ENCODE measurements at places on chromosomes 16 and 17.
A peak's percentile ranks its signal among the peaks of the same experiment; 100 is the strongest.

DNA sequence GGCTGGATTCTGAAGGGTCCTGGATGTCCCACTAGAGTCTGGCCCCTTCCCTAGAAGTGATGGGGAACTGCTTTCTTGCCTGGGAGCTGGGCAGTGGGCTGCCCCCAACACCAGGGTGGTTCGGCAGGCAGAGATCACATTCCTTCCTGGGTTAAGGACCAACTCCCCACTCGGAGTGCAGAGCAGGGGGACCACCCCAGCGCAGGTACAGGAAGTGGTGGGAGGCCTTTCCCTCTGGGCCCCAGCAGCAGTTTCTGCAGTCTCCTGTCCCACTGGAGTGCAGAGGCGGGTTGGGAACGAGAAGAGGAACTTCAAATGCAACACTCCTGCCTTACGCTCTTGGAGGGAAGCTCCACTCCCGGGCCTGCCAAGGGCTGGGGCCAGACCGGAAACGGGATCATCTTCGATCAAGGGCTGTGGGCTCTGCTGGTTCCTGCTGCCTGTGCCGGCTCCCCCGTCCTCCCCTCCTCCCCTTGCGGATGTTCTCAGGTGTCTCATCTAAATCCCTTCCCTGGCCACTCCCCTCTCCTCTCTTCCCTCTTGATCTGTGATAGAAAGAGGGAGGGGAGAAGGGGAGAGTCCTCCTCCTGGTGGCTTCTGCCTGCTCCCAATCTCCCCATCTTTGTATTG, 9.0 kb upstream of the NGFR start:
- no peak for DNase-seq

DNA sequence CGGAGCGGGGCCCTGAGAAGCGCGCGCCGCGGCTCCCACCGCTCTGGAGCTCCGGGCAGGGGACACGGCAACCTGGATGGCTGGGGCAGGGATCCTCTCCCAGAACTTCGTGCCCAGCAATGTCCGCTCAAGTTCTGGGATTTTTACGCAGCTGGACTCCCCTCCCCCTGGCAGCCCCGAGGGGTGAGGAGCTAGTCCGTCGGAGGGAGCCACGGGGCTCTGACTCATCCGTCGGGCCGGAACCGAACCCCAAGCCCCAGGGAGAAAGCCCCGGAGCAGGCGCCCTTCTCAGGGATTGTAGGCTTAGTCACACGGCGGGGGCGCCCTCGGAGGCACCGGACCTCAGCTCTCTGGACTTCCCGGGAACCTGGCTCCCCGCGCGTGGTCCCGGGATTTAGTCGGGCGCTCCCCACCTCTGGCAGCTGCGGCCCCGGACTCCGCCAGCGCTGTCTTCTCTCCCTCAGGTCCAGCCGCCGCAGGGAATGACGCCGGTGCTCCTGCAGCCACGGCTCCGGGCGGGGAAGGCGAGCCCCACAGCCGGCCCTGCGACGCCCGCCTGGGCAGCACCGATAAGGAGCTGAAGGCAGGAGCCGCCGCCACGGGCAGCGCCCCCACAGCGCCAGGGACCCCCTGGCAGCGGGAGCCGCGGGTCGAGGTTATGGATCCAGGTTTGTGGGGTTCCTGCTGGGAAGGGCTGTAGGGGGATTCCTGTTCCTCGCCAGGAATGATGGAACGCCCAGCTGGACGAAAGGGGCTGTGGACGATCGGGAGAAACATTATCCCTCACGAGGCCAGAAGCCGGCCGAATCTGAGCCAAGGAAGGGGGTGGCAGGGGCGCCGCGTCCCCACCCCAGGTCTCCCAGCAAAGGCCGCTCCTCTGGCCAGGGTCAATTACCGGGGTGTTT, 830 bp downstream of the SPHK1 start:
- DNase-seq: no peak

DNA sequence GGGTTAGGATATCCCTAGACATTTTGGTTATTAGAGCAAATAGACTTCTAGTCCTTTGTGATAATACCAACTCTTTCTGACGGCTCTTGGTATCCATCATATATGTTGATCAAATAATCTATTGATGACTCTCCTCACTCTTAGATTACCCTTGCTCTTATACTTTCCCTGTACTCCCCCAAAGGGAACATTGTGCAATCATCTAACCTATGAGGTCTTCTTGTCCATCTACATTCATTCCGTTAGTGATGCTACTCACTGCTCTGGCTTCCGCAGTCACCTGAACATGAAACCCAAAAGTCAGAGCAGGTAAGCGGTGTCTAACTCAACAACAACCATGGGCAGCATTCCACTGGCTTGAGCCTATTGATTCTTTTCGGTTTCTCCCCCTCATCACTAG, 223.7 kb upstream of the SALL1 start:
- no peak for DNase-seq

DNA sequence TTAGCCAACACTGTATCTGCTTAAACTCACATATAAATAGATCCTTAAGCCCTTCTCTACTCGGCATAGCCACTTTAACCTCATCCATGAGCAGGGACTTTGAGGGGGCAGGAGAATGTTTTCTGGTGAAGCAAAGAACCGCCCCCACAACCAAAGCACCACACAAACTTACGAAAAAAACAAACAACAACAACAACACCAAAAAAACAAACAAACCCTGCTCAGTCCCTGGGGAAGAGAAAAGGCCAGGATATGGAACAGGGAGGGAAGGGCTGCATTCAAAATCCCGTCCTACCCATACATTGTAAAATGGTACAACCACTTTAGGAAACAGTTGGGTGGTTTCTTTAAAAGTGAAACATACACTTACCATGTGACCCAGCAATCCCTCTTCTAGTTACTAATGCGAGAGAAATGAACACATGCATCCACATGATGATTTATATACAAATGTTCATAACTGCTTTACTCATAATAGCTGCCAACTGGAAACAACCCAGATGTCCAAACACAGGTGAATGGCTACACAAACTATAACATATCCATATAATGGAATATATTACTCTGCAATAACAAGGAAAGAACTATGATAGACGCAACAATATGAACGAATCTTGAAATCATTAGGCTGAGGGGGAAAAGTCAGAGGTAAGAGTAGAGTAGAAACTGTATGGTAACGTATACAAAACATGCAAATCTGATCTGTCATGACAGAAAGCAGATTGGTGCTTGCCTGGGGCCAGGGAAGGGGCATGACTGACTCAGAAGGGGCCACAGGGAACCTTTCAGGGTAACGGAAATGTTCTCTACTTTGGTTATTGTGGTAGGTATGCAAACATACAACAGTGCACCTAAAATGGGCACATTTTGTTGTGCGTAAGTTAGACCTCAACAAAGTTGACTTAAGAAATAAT, 37.7 kb upstream of the TOB1 start:
- DNase-seq: peak; percentile 56

DNA sequence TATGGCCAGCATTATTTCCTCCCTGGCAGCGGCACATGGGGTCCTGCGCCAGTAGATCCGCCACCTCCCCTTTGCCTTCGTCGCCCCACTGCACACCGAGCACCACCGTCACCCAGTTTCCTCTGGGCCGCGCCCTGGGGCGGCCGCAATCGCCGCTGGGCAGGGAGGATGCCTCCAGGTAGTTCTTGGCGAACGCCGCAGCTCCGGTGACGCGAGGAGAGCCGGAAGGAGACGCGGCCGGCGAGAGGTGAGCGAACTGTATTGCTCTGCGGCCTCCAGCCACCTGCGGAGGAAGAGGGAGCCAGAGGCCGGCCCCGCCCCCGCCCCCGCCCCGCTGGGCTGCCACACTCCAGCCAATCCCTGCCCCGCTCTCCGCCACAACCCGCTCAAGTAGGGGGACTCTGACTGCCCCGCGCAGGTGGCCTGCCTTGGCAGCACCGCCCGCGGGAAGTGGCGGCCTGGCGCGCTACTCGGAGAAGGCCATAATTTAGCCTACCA, 11.8 kb upstream of the SLFN13 start:
- peak; percentile 44 for DNase-seq

DNA sequence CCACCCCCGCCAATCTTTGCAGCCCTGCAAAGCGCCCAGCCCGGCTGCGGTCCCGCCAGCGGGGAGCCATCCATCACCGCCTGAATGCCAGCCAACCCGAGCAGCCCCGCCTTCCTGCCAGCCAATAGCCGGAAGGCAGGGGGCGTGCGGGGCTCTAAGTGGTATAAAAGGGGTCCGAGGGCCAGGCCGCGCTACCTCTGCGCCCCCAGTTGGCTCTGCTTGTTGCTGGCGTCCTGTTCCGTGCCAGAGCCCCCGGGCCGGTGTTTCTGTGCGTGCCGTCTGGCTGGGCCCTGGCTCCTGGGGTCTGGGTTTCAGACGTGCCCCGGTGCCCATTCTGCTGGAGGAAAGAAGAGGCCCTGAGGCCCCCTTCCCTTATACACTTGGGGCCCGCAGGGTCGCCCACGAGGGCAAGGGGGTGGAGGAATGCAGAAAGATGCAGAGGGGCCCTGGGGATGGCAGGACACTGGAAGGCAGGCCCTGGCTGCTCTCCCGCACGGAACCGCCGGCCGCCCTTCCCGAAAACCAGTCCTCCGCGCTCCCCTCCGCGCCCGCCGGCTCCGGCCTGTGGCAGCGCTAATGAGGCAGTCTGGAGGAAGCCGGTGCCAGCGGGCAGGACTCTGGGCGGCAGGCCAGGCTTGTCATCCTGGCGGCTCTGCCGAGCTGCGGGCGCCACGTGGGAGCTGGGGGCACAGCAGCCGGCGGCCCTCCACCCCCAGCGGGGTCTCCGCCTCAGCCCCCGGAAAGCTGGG, 14.0 kb downstream of the COPZ2 start:
- DNase-seq: no peak

GRCh38 chr17:74699236-74699635, 13.5 kb downstream of the CD300LF start:
- DNase-seq: no peak

- DNase-seq: no peak
Observed at GRCh38 chr17:40518401-40519088, 17.1 kb upstream of the TNS4 start.

DNA sequence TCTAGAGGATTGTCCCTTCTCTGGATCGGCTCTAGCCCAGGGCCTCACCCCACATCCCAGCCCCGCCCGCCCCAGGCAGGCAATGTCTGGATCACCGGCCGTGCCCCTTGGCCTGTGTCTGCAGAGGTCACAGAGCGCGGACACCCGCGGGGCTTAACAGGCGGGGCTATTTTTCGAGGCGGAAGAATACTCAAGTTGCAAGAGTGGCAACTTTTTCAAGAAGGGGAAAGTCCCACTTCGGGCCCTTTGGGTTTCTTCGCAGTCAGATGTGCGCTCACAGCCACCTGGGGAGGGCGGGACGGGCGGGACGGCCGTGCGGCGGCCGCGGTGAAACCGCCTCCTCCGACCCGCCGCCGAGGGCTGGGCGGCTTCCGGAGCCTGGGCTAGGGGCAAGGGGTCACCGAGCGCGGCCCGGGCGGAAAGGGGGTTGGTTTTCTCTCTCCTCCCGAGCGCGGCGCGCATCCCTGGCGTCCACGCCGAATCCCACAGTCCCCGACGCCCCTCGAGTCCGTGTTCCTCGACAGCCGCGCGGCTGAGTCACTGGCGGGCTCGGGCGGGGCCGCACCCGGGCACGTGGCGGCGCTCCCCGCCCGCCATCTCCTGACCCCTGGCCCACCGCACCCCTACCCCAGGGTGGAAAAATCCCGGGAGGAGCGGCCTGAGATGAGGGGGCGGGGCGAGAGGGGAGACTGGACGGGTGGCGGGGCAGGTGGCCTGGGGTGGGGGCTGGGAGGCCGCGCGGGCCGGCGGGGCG, 1.2 kb upstream of the PFN1 start:
- peak; percentile 64 for DNase-seq

DNA sequence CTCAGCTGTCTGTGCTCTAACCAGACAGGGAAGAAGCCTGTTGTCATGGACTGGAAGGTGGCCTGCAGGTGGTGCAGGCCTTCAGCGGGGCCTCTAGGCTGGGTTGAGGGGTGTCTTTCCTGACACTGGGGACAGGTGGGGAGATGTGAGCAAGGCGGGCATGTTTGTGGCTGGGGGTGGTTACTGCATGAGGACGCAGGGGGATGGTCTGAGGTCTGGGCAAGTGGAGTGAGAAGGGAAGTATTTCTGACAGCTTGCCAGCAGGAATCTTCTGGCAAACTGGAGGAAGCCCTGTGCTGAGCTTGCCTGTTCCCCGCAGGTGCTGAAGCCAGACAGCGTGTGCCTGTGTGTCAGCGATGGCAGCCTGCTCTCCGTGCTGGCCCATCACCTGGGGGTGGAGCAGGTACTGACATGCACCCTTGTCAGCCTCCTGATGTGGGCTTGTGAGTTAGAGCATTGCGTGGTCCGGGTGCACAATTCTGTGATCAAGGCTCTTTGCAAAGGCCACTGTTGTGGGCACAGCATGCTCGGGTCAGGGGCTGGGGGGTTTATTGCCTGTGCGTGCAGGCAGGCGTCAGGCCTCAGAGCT, 36.2 kb downstream of the PRMT7 start:
- DNase-seq: no peak

- DNase-seq: no peak
Observed at GRCh38 chr17:32335046-32335445, 6.9 kb downstream of the C17orf75 start.

GRCh38 chr16:10966129-10966528, 21.8 kb downstream of the CLEC16A start:
- no peak for DNase-seq

DNA sequence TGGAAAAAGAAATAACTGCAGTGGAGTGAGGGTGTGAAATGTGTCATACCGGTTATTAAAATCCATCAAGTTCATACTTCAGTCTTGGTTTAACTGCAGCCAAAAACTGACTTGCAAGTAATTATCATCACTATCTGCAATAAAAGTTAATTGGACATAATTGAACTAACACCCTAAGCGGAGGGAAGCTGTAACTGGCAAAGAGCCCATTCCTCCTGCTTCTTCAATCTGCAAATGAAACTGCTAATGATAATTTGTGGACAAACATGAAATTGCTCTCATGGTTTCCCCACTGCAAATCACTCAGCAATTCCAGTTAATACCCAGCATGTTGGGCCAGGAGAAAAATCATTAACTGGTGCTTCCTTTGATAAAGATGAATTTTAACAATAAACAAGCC, 46.5 kb downstream of the FAM222B start:
- DNase-seq: no peak

DNA sequence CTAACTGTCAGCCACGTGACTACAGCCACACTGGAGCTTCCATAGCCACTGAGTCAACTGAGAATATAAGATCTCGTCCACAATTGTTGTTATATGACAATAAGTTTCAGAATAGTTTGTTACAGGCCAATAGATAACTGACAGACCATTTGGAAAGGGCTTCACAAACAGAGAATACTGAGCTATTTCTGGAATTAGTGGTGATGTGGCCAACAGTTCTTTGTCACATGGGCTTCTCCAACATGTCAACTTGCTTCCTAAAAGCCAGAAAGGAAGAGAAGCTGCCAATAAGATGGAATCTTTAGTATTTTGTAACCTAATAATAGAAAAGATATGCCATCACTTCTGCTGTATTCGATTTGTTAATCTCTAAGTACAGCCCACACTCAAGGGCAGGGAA, 1220.4 kb downstream of the CDH8 start:
- no peak for DNase-seq

GRCh38 chr16:79580453-79581191, 19.9 kb downstream of the MAF start:
- DNase-seq: no peak

- no peak for DNase-seq
Observed at GRCh38 chr17:71488851-71489250, 632.0 kb upstream of the SOX9 start.

DNA sequence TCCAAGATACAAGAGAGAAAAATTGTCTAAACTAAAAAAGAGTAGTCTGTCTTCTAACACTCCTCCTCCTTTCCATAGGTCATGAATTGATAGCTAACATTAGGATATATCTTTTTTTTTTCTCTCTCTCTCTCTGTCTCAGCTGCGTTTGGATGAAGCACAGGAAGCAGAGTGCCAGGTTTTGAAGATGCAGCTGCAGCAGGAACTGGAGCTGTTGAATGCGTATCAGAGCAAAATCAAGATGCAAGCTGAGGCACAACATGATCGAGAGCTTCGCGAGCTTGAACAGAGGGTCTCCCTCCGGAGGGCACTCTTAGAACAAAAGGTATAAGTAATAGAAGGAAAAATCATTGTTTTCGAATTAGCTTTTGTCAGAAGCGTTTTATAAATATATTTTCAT, 32.9 kb downstream of the ABHD15 start:
- DNase-seq: no peak

All from stimulated activated CD8-positive, alpha-beta memory T cell treated with anti-CD3 and anti-CD28 coated beads, Interleukin-15, amount 100 ng/mL, for 48 hours (primary cell).